ENCODE measurements at places on chromosomes 5 and 9.
A peak's percentile ranks its signal among the peaks of the same experiment; 100 is the strongest.

- no peak for DNase-seq
These were observed 118.5 kb upstream of the LPCAT1 start for GRCh38 chr5:1642221-1642620.

DNA sequence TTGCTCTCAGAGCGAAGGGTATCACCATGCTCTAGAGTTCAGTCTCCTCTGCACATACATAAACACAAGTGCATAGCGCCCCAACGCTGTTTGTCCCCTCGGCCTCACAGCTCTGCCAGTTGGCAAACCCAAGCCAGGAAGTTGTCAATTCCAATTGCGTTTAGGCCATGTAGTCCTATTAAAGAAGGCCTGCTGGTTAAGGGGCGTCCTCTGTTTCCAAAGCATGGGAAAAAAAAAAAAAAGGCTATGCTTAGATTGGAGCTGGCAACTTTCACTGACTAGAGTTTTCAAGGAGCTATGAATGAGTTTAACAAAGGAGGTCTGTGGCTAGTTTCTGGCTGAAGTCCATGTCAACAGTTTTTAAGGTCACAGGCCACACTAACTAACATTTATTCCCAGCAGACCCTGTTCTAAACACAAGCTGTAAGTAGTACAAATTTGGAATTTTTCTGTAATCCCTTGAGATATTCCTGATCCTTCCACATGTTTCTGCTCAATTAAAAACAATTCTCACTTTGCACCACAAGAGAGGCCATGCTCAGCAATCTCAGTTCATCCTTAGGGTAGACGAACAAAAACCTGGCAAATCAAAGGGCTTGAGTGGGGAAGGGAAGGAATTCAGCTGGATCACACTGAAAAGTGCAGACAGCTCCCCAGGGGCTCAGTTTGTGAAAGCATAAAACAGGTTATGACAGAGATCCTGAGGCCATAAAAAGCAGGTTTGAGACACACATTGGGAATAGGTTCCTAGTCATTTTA, 187.7 kb downstream of the DENND1A start:
- DNase-seq = no peak

DNA sequence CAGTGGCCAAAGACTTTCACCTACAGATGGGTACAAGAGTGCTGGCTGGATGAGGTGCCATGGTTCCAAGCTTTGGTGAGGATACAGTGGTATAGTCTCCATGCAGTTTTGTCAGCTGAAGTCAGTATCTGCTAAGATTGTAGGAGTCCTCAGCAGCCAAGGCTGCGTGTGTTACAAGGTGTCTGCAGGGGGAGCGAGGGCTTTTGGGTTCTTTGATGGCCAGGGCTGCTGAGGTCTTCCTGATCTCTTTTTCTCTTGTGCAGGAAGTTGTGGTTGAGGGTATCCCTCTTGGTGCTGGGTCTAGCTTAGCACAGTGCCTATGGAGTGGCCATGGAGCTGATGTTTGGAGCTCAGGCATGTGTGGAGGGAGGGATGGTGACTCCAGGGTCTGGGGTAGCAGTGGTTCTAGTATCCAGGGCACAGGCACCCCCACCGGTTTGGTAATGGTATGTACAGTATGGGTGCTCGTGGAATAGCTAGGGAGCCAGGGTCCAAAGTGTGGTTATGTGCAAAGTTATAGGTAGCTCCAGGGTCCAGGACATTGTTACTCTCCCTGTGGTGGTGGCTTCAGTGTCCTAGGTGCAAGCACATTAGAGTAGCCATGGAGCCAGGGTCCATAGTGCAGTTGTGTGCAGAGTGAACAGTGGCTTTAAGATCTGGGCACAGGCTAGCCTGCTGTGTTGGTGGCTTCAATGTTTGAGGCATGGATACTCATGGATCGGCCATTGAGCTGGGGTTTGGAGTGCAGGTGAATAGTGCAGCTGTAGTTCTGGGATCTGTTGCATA, 36.7 kb downstream of the CNTLN start:
- DNase-seq = no peak

- no peak for DNase-seq
These were observed 18.6 kb upstream of the ANGPTL2 start for GRCh38 chr9:127140842-127141675.

- no peak for DNase-seq
These were observed 24.0 kb upstream of the TCF7 start for GRCh38 chr5:134090522-134090921.

DNA sequence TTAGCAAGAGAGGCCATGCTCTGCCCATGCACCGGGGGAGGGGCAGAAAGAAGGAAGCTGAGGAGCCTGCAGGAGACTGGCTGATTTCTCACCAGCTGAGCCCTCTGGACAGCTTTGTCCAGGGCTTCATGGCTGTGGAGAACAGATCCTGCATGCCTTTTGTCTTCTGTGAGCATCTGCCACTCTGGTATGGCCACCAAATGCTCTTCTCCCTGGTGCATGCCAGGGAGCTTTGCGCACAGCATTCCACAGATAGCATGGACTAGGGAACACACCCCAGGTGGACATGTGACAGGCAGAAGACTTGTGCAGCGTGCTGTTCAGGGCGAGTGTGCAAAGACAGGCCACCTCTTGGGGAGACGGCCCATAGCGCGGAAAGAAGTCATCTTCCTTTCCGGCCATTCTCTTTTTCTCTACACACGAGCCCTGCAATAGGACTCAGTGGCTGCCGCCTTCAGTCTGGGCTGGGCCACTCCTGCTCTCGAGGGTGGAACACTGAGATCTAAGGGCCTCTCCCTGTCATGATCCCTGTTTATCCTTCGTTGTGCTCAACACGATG, 56.7 kb downstream of the GADD45G start:
- DNase-seq = peak; percentile 31

GRCh38 chr5:84403773-84404172, 19.1 kb upstream of the EDIL3 start:
- no peak for DNase-seq

DNA sequence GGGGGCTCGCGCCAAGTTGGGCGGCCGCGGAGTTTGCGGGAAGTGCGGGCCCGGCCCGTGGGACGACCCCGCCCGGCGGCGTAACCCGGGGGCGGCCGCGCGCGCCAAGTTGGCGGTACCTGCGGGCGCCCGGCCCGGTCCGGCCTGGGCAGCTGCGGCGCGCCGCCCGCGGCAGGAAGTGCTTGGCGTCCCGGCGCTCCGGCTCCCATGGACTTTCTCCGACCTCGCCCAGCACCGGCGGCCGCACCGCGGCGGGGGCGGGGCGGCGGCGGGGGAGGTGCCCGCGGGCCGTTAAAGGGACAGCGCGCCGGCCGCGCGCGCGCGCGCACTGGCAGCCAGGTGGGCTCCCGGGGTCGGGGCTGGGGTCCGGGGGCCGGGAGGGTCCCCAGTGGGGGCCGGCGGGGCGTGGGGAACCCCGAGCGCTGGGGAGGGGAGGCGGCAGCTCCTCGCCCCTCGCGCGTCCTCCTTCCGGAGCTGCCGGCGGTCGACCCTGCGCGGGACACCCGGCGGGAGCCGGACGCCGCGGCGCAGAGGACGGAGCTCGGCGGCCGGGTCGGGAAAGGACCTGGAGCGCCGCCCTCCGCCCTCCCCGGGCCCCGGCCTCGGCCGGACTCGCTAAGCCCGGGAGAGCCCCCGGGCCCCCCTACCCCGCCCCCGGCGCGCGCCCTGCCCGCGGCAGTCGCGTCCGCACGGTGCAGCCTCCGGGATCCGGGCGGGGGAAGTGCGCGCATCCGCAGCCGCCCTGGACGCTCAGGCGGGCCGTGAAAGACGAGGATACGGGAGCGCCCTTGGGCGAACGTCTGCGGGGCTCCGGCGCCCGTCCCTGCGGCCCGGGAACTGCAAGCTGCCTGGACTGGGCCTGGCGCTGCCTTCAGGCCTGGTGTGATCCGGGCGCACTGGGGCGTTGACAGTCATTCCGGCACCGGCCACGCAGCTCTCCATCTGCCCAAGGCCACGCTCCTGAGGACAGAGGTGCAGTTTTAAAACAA, at the start of gene NACC2:
Gene NACC2 (minus strand): TSS at position 220 of the 989 bp plus-strand sequence. CDS start 44,768 bp downstream, outside the sequence.
- DNase-seq = no peak

GRCh38 chr5:53956196-53956595, 354.2 kb downstream of the ARL15 start:
- DNase-seq = no peak

GRCh38 chr5:176535101-176535663, 2.0 kb downstream of the RNF44 start:
- no peak for DNase-seq

GRCh38 chr5:39631958-39632357, 207.2 kb upstream of the DAB2 start:
- DNase-seq = no peak

- no peak for DNase-seq
These were observed 32.5 kb downstream of the RAB14 start for GRCh38 chr9:121169094-121169601.

DNA sequence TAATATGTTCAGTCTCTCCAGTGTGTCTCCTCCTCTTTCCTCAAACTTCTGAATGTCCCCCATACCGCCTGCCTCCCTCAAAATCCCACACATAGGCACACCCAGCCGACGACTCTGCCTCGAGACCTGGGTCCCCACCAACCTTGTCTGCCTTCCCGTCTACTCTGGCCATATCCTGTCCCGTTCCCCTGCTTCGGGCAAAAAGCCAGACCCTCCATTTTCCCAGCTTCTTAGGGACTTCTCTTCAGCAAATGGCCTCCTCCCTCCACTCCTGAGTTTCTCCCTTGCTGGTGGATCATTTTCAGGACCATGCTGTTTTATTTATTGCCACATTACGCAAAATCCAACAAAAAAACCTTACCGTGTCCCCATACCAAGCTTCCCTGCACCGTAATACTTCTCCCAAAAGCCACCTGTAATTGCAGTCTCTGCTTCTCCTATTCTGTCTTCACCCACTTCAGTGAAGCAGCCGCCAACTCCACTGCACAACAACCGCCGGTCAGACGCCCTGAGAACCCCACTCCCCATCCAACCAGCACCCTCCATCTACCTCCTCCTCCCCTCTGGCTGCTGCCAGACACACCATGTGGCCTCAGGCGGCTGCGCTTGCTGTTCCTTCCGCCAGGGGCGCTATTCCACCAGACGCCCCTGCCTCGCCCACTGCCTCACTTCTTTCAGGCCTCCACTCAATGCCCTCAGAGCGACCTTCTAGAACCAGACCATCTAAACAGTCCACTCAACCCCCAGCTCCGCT, 117.0 kb downstream of the TRPM6 start:
- no peak for DNase-seq

DNA sequence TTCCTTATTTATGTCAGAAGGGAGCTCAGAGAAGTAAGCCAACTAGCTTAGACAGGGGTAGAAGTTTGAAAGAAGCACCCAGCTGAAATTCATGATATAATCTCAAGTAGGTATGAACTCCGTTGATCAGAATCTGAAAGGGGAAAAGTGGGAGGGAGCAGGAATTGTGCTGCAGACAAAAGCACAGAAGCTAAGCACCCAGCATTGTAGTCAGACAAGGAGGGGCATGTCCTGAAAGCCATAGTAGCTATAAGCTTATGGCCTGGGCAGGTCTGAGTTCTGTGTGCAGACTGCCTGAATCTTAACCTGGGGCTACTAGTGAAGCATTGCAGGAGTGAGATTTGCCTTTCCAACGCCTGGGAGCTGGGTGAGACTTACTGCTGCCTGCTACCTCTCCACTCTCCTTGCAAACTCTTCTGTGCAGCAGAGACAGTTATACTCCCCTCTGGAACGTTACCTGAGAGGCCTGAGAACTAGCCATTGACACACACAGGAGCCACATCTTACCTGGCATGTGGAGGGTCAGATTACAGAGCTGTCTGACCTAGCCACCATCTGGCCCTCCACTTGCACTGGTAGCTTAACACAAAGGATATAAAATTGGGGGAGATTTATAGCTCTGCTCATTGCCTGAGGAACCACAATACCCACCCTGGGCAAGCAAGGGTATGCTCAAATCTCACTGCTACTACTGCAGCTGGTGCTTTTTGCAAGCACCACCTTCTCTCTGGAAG, 9.8 kb upstream of the CYLC2 start:
- peak; percentile 81 for DNase-seq

DNA sequence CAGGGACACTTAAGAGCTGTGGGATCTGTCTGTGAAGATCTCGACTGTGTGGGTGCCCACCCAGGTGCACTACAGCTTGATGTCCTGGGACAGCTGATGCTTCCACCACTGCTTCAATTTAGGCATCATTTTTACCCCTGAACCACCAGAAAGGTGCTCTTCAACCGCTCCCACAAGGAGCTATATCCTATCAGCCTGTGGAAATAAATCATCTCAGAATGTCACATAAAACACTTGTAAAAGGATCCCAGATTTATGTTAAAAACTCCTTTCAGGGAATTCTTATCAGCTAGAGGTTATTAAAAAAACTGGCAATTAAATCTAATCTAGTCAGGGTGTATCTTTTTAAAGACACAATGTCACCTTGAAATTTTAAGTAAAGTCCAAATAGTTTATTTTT, 82.7 kb upstream of the PCA3 start:
- DNase-seq = no peak

GRCh38 chr5:126390051-126390450, 33.2 kb upstream of the GRAMD2B start:
- no peak for DNase-seq

DNA sequence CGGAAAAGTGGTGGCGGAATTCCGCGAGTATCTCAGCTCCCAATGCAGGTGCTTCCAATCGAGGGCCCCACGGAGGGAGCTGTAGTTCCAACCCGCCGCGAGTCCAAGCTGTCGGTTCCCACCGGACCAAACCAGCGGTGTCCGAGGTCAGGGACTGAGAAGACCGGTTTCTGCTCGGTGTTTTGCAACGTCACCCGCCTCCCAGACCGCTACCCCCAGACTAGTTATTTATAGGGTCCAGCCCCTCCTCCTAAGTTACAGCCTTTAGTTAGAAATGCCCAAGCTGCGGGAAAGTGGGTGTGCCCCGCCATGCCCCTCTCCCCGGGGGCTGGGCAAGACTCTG, 677 bp upstream of the MYORG start:
- no peak for DNase-seq

DNA sequence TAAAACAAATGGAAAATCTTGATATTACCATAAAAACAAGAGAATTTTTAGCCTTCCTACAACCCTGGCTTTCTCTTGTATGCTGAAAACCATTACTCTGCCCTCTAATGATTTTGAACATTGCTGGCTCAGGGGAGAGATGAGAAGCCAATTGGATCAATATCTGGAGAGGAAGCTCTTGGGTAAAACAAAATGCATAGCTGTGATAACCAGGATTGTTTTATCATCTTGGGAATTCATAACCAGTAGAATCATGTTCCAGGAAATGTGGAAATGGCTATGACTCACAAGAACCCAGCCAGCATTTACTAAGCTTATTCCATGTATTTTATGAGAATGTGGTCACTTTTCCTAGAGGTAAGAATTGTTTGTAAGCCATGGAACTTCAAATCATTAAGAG, 51.1 kb upstream of the CTNND2 start:
- no peak for DNase-seq
